ENCODE measurements at places on chromosomes 6 and 20.

DNA sequence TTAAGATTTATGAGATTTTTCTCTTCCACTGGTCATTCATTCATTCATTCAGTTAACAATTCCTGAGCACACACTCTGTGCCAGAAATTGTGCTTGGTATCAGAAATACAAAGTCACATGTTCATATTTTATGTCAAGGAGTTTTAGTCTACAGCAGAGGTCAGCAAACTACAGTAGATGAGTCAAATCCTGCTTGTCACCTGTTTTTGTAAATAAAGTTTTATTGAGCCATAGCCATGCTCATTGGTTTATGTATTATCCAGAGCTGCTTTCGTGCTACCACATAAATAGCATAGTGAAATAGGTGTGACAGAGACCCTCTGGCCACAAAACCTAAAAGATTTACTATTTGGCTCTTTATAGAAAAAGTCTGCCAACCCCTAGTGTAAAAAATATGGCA is 46.8 kb downstream of the THEMIS start:
- DNase-seq = no peak

DNA sequence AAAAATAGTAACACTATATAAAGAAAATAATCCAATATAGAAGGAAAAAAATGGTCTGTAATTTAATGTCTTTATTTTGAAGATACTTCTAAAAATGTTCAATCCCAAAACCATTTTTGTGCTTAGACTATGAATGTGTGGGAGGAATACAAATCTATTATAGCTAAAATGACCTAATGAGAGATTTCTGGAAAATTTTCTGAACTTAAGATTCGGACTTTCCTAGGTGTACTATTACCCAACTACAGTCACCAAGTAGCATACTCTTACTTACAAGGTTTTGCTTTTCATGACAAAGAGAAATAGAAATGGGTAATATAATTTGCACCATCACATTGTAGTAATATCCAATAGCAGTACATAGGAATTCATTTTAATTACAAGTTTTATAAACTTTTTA is 29.9 kb downstream of the MAP3K7 start:
- DNase-seq = no peak

DNA sequence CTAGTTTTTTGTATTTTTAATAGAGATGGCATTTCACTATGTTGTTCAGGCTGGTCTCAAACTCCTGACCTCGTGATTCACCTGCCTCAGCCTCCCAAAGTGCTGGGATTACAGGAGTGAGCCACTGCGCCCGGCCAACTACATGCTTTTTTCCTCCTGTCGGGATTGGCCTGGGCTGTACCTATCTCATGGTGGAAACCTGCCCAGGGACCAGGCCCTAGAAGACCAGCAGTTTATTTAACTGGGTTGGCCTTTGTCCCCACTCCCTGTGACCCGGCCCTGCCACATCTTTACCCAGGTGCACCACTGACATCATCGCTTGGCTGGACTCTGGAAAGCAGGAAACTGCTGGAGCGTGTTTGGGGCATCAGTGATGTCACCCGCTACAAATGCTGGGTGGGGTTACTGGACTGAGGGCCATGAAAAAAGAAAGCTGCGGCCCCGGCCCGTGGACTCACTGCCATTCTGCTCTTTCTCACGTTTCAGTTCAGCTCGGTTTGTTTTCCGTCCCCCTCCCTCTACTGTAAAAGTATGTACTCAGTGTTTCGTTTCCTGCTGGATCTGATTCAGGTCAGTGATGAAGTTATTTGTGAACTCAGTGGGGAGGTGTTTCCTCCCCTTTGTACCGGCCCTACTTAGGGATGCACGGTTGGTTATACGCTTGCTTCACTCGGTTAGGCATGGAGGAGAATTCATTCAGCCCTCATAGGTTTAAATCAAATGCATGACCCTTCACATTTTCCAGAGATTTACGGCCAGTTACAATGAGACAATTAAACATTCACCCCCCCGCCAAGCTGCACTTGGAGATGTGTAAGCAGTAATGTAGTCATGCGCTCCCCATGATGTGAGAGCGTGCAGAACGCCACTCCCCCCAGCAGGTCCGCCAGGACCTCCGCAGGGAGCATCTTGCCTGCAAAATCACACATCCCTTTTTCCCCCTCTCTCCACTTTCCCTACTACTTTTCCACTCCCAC is 179.3 kb downstream of the MTHFD1L start:
- DNase-seq = no peak

GRCh38 chr6:159899994-159900745 is 9.4 kb downstream of the MAS1 start:
- DNase-seq = no peak

- no peak for DNase-seq
Measured at GRCh38 chr20:62051144-62051543, 14.5 kb downstream of the TAF4 start.

DNA sequence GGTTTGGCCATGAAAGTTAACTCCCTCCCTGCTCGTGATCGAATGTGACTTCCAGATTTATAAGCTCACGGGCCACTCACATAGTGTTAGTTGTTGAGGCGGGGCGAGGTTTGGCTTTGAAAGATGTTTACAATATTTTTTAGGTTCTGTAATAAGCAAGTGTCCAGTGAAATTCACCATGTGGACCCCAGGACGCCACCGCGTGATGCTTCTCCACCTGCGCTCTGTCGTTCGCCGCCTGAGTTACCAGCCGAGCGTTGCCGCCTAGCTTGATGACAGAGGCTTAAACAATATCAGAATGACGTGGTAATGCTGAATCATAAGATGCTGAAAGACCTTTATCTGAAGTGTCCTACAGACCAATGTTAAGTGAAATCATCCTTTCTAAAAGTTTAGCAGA is 241.0 kb downstream of the MYLK4 start:
- DNase-seq = no peak

DNA sequence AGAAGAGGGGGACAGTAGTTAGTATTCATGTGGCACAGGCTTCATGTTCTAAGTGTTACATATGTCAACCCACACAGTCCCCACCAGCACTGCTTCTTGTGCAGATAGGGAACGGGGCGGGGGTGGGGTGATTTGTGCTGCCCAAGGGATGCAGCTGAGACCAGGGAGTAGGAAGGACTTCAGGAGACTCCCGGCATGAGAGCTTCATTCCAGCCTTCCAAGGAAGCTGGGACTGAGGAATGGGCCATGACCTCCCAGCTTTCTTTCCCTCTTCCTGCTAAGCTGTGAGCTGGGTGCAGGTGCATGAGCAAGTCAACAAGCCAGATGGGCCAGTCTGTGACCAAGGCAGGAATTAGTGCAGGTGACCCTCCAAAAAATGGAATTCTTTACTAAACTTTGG is 9.2 kb downstream of the BEND3 start:
- DNase-seq = no peak

DNA sequence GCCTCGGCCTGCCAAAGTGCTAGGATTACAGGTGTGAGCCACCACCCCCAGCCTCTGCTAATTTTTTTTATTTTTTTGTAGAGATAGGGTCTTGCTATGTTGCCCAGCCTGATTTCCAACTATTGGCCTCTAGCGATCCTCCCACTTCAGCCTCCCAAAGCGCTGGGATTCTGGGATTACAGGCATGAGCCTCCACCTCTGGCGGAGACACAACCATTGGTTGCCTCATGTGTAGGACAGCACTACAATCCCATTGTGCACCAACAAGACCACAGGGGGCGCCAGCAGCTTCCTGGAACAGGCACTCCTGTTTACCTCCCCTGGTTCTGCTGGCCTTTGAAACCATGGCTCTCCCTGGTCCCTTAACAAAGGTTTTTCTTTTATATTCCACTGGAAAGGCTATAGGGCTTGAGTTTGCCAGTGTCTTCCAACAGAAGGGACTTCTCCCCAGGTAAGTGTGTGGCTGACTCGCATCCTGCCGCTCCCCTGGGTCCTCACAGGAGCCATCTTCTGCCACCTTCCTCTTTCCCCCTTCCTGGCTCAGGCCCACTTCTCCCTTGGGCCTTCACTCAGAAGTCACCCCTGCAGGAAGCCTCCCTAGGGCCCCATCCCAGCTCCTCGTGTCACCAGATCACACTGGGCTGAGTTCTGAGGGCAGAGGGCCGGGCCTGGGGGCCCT is 39.2 kb upstream of the TLDC2 start:
- no peak for DNase-seq

- DNase-seq = no peak
Measured at GRCh38 chr6:122484760-122485159, 13.2 kb upstream of the SERINC1 start.

DNA sequence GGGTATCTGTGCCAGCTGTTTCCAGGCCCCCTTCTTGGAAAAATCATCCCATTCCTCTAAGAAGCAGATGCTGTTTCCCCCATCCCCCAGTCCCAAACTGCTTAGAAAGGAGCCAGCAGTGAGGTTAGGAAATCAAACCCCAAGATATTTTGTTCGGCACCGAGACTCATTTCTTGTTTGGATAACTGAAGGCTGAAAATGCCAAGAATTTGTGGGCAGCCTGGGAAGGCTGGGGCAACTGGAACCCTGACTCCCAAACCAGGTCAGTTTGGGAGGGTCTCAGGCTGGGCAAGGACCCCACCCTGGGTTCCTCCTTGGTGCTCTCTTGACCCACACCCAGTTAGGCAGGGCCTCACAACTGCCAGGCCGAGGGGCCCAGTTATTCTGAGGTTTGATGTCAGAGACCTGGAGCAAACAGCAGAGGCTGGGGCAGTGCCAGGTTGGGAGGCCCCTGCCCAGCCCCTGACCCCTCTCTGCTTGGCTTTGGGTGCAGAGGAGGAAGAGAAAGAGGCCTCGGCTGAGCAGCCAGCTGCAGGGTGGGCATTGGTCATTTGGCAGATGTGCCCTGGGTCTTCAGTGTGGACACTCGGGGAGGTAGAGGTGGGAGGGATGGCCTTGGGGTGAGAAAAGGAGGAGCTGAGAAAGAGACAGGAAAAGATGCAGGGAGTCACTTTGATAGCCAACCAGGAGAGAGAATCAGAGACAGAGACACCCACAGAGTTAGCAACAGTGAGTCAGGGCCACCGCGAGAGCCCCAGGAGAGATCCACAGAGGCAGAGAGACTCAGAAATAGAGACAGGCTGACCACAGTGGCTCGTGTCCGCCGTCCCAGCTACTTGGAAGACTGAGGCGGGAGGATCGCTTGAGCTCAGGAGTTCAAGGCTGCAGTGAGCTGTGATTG is 5.0 kb downstream of the ANGPT4 start:
- DNase-seq = no peak

DNA sequence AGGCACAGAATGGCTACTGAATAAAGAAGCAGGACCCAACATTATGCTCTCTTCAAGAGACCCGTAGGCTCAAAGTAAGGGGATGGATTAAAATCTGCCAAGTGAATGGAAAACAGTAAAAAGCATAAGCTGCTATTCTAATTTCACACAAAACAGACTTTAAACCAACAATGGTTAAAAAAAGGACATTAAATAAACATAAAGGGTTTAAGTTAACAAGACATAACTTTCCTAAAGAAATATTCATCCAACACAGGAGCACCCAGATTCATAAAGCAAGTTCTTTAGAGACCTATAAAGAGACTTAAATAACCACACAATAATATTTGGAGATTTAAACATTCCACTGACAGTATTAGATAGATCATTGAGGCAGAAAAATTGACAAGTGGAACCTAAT is 624.5 kb downstream of the RFPL4B start:
- no peak for DNase-seq

GRCh38 chr6:144063246-144063743 is 32.1 kb downstream of the SF3B5 start:
- no peak for DNase-seq

GRCh38 chr6:134020071-134020470 is 32.4 kb downstream of the SLC2A12 start:
- no peak for DNase-seq

DNA sequence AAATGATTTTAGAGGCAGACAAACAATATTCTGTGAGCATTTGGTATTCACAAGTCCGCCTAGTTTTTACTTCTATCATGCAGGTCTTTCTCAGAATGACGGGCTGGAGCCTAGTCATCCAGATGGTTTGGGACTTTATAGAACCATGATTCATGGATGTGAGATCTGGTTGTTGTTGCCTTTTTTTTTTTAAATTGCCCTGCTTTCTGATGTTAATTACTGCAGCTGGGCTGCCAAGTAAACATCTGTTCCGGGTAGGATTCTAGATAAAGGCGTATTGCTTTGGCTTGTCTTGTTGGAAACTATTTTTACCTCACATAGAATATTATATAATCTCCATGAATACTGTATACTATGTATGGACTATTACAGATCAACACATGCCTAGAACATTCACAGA is 58.1 kb downstream of the RNF217 start:
- no peak for DNase-seq

GRCh38 chr20:31705191-31705590 is 17.5 kb downstream of the BCL2L1 start:
- DNase-seq = no peak

- no peak for DNase-seq
Measured at GRCh38 chr6:140002396-140003022, 628.1 kb upstream of the CITED2 start.

- DNase-seq = no peak
Measured at GRCh38 chr20:54525916-54526590, 50.7 kb downstream of the DOK5 start.

DNA sequence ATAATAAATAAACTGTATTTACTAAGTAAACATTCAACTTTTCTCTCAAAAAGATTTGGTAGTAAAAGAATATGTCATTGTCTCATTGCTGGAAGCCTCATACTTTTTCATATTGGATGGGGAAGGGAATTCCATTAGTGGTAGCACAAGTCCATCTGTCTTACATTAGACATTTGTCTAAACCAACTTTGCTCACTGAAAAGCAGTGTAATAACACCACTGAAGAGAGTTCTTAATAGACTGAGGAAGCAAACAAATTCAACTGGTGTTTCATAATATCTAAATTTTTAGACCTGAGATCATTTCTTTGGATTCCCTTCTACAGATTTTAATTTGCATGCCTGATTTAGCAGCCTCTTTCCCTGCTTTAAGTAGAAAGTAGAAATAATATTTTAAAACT is 62.7 kb downstream of the PLCB1 start:
- DNase-seq = no peak

- DNase-seq = no peak
Measured at GRCh38 chr6:46000905-46001304, 14.8 kb downstream of the CLIC5 start.

GRCh38 chr20:2706688-2707352 is 14.2 kb downstream of the EBF4 start:
- no peak for DNase-seq

- DNase-seq = no peak
Measured at GRCh38 chr6:21985904-21986303, 310.9 kb downstream of the PRL start.

DNA sequence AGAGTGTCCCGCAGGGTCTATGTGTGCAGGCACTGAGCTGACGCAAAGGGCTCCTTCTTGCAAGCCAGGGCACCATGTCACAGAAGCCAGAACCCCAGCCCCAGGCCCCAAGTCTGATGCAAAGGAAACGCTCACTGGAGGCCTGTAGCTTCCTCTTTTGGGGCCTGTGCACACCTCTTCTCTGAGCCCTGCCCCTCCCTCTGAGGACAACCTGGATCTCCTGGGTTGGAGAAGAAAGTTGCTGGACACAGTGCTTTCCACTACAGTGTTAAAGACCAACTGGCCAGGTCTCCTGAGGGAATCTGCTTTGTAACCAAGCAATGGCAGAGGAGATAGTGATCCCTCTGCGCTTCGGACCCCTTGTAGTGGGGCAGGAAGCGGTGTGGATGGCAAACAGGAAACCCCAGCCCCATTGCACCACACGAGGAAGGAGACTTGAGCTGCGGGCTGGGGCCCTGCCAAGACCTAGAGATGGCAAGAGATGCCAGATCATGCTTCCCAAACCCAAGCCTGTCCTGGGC is 90.0 kb downstream of the PRND start:
- peak; percentile 24 for DNase-seq
